Activated CD8-positive, alpha-beta memory T cell treated with anti-CD3 and anti-CD28 coated beads, Interleukin-2, amount 10 ng/mL, durations not matched to agents 7 days and 5 days (primary cell): ENCODE measurements at places on chromosomes 2 and 18. TPM values are rescaled to one million over a fixed set of nuclear protein-coding genes. Genes with fewer than 3 reads are reported as not detected.

GRCh38 chr2:210158236-210158635 is 13.0 kb downstream of the KANSL1L start:
- no peak overlapping the region for H3K4me3 ChIP-seq
- H3K27ac ChIP-seq: no peak overlapping the region
- peaks cover 9% of the 10 kb centered on the region for H3K4me1 ChIP-seq
- peaks cover 13% of the 10 kb centered on the region for H3K36me3 ChIP-seq
- H3K27me3 ChIP-seq: no peaks in the 10 kb centered on the region

DNA sequence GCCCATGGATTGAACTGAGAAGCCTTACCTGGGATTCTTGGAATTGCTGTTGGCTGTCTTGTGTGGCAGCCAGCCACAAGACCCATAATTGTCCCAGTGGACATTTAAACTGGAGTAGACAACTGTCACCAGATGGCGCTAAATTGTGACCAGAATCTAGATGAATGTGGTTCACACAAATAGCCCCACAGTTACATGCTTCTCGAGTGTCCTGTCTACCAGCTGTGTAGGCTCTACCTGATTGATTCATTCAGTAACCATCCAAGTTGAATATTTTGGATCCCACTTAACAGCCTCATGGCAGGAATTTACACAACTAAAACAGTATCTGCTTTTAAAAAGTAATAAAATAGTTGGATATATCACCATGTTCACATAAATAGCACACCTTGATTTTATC is 73.2 kb downstream of the MAP4K4 start:
- H3K27me3 ChIP-seq: no peaks in the 10 kb centered on the region
- H3K4me1 ChIP-seq: peaks cover 36% of the 10 kb centered on the region
- H3K27ac ChIP-seq: no peak overlapping the region
- DNase-seq: peak; percentile 42

DNA sequence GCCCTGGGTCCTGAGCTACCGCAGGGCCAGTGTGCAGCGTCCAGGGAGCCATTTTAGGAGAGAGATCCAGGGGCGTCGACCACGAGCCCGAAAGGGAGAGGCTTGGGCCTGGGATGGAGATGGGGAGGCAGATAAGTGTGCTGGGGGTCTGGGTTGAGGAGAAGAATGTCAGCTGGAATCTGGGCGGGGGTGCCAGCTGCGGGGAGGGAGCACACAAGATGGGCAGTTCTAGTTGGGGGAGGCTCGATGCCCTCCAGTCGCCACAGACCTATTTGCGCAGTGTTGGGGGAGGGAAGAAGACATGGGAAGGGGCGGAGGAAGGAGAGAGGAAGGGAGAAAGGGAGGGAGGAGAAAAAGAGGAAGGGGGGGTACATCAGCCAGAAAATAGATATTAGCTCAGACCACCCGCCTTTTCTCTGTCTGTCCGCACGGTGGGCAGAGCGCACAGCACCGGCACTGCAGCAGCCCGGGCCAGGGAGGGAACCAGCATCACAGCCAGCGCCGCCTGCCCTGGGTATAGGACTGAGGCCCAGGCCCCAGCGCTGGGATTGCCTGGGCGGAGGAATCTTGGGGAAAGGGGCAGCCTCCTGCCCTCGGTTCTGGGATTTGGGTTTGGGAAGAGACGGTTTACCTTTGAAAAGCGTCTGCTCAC is 1.9 kb upstream of the HOXD11 start:
- DNase-seq: no peak
- no peak overlapping the region for H3K4me3 ChIP-seq
- H3K27ac ChIP-seq: no peak overlapping the region
- peaks cover 85% of the 10 kb centered on the region for H3K27me3 ChIP-seq
- peaks cover 5% of the 10 kb centered on the region for H3K36me3 ChIP-seq

GRCh38 chr18:56787390-56787789 is 136.2 kb downstream of the WDR7 start:
- peaks cover 2% of the 10 kb centered on the region for H3K36me3 ChIP-seq
- H3K4me1 ChIP-seq: no peaks in the 10 kb centered on the region
- H3K27ac ChIP-seq: no peak overlapping the region
- no peak overlapping the region for H3K4me3 ChIP-seq
- no peak for DNase-seq

The PTPRN gene
- total RNA-seq: 0.28 TPM

The UGT1A6 gene
- total RNA-seq: not detected
